ENCODE measurements at places on chromosomes 5 and 9.

GRCh38 chr9:125683486-125683885, 23.5 kb downstream of the MAPKAP1 start:
- DNase-seq = no peak

GRCh38 chr5:120910629-120911028, 446.5 kb downstream of the PRR16 start:
- no peak for DNase-seq

GRCh38 chr5:56159521-56159947, 73.6 kb downstream of the ANKRD55 start:
- no peak for DNase-seq

DNA sequence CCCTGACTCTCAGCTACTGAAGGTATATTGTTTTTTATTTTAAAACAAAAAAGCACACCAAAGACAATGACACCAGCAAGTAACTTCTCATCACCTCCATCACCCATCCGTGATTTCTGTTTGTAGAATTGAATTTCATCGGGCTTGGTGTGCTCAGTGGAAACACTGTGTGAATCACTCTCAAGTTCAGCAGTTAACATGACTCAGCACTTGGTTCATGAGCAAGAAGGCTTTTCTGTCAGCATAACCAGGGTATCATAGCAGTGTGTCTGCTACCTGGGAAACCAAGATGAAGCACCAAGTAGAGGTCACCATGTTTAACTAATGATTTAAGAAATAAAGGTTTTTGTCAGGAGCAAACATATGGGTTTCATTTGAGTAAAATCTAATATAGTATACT, 123.7 kb downstream of the INSYN2B start:
- DNase-seq = no peak

- no peak for DNase-seq
Measured at GRCh38 chr5:153267506-153267905, 223.0 kb upstream of the GRIA1 start.

DNA sequence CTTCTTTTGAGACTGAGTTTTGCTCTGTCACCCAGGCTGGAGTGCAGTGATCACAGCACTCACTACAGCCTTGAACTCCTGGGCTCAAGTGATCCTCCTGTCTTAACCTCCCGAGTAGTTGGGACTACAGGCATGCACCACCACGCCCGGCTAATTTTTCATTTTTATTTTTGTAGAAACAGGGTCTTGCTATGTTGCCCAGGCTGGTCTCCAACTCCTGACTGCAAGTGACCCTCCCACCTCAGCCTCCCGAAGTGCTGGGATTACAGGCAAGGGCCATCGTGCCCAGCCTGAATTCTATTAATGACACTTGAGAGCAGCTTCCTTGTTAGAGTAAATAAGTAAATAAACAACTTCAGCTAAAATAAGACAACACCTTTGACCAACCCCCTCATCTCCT, 12.3 kb downstream of the ROR2 start:
- DNase-seq = no peak

- no peak for DNase-seq
Measured at GRCh38 chr5:132760601-132761317, 13.5 kb downstream of the CCNI2 start.

GRCh38 chr5:39207345-39208045, 11.9 kb downstream of the FYB1 start:
- no peak for DNase-seq

DNA sequence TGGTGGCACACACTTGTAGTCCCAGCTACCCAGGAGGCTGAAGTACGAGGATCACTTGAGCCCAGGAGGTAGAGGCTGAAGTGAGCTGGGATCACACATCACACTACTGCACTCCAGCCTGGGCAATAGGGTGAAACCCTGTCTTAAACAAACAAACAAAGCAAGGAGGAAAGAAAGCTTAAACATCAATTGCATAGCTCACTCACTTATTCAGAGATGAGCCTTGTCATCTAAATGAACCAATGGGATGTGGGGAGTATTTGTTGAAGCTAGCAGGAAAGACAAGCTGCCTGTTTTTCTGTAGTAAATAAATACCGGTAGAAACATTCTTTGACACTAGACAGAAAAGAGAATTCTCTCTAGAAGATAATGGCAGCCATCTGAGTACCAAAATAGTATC, 161.0 kb upstream of the SLC12A2 start:
- no peak for DNase-seq

DNA sequence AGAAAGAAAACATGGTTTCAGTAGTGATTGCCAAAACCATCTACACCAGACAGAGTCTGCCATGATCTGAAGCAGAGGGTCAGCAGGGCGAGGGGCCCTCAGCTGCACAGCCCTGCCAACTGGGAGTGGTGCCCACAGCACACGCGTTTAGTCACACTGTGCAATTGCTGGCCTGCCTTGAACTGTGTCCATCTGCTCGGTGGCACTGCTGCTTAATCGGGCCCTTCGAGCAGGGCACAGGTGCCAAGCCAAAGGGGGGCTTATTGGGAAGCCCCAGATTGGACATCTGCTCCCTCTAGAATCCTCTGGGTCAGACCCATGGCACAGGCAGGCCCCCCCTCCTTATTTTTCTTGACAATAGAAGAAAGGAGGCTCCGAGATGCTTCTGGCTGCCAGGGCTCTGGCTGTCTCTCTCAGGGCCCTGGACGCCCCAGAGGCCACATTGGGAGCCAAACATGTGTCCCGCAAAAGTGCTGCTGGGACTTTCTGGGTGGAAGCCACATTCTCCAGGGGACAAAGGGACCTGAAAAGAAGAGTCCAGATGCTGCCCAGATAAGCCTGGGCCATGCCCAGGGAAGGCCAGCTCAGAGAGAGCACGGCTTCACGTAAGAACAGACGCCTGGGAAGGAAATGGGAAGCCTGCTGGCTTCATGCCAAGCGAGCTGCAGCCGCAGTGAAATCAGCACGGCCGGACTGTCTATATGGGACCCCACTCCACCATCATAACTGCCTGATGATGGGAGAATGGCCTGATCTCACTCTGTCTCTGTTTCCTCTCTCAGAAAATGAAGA, 349.2 kb downstream of the GADD45G start:
- DNase-seq = no peak

DNA sequence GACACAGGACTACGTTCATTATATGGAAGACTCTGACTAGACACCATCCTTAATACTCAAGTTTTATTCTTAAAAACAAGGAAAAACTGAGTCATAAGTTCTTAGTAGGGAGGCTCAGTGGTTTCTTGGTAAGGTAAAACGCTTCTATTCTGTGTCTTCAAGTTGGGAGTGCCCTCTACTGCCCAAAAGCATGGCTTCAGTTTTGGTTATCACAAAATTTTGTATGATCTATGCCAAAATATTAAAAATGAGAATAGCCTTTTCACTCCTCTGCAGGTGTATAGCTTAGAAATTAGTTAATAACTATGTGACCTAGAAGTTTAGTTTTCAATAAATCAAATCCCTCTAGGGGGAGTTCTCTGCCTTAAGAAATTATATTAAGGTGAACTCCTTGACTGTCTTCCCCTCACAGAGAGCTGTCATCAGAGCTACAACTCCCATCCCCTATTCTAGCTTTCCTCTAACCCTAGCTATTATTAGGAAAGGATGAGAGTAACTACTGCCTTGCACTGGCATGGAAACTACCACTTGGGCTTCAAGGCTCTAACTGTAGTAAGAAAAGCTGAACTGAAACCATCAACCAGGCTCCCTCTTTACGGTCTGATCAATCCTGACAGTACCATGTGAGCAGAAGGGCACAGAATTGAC, 189.7 kb downstream of the GNAQ start:
- no peak for DNase-seq

- no peak for DNase-seq
Measured at GRCh38 chr5:143506836-143507552, 103.5 kb upstream of the NR3C1 start.

GRCh38 chr9:122941582-122942234, 888 bp downstream of the RABGAP1 start:
- DNase-seq = no peak

GRCh38 chr9:33017283-33018041, 7.6 kb upstream of the DNAJA1 start:
- DNase-seq = no peak

DNA sequence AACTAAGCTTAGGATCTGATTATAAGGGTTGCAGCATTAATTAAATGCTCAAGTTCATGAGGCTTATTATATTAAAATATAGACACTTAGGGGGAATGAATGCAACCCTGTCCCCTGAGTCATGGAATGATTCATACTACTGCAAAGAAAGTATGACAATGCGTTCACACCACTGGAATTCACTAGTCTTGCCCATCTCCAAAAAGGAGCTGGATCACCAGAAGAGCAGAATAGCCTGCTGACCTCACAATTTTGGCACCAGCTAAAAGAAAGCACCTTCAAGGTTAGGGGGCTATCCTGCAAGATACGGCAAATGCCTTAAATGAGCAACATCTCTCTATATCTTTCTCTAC, 32.0 kb upstream of the TMED7 start:
- no peak for DNase-seq

DNA sequence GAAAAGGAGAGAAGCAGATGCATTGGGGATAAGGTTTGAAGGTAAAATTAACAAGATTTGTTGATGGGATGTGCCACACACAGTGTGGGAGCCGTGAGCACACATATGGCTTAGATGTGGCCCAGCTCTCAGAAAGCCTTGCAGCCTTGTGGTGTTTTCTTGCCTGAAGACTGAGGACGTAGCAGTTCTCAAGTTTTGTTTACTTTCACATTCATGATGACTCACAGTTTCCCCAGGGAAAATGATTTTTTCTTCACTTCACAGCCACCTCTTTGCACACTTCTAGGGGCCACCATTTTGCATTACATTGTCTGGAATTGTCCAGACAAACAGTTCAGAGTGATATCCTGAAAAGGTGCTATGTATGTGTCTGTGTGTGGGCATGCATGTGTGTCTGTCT, 126.2 kb downstream of the BASP1 start:
- no peak for DNase-seq

DNA sequence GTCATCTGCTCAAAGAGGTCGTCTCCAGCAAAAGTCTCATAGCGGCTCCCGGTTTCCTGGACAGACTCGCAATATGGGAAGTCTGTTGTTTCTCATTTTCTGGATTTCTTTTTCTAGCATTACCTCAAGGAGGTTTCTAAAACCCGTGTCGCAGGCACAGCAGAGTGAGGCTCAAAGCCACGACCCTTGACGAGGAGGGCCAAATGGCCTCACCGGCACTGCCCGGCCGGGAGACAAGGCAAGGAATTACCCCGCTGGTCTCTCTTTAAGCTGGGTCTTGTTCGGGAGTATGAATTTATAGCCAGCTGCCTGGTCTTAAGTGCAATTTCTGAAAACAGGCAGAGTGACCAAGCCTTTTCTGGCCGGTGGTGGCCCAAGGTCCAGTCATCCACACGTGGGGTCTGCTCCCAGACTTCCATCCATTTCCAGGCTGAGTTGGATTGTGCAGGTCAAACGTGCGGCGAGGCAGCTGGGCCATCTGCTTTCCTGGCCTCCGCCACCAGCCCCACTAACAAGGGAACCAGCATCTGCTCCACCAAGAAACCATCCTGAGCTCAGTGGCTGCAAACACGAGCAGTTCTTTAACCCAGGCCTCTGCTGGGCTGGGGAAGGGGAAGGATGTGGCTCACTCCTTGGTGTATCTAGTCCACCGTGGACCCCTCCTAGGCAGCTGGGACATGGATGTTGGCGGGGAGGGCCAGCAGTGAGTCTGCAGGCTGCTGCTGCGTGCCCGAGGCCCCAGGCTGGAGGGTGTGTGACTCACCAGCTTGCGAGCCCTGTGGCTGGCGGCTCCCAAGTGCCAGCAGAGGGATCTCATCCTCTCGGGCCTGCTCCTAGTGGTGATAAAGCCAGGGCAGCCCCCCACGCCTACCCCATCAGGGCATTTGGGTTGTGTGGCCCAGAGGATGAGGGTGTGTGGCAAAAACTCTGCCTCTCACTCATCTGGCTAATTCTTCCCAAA, 55.6 kb upstream of the COL5A1 start:
- DNase-seq = no peak

DNA sequence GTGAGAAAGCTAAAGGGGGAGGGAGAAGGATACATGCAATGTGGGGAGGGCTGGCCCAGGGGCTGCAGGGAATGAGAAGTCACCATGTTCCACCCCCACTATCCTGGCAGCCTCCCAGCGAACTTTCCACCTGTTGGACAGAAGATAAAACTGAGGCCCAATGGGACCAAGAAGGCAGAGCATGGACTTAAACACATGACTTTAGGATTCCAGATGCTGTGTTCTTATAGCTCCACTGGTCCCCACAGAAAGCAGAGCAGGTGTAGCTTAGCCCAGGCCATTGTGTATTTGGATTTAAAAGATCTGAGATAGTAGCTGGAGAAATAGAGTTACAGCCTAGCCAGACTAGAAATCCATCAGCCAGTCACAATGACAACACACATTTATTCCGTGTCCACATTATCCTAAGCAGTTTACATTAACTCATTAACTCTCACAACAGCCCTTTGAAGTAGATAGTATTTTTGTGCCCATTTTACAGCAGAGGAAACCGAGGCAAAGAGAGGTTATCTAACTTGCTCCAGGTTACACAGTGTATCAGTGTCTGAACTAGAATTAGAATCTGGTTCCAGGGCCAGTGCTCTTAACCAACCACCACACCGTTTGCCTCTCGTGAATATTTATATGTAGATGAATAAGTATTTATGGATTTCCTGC, 121.0 kb downstream of the RGS3 start:
- no peak for DNase-seq

- DNase-seq = no peak
Measured at GRCh38 chr5:122940890-122941289, 95.5 kb downstream of the SNX24 start.

DNA sequence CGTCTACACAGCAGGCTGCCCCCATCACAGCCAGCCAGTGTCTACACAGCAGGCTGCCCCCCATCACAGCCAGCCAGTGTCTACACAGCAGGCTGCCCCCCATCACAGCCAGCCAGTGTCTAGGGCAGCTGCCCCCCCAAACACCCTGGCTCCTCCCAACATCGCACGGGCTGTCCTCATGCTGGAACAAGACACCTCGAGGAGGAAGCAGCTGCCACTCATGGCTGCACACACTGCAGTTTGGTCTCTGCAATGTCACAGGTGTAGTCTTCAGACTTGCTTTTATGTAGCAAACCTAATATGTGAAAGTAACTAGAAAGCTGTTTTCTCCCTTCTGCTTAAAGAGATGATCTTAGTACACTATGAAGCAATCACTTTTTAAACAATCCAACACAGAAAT, 9.7 kb downstream of the LRRC14B start:
- no peak for DNase-seq

DNA sequence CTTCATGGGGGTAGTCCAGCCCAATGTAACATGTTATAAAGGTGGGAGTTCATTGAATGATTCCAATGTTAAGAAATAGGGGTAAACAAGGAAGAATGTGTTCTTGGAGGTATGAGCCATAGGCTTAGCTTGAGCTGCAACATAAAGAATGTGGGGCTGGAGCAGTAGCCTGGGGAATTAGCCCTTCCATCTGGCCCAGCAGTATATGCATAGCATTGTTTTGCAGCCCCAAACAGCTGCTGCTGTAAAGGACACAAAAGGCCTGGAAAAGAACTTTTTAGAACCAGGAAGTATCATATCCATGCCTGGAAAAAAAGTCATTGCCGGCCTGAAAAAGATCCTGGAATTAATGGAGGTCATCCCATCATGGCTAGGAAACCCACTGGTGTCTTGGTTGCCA, 55.8 kb upstream of the SMARCA2 start:
- no peak for DNase-seq

GRCh38 chr5:180326989-180327565, 26.1 kb downstream of the GFPT2 start:
- DNase-seq = no peak

GRCh38 chr5:97046270-97046982, 96.0 kb downstream of the LIX1 start:
- DNase-seq = no peak

- DNase-seq = no peak
Measured at GRCh38 chr9:109088221-109088620, 31.5 kb downstream of the TMEM245 start.

- no peak for DNase-seq
Measured at GRCh38 chr5:74243634-74244033, 396.9 kb downstream of the ENC1 start.

All from activated gamma-delta T cell (primary cell).